Left ventricle myocardium inferior (tissue), 1 donor: ENCODE measurements at places on chromosomes 16 and 17. TPM values are rescaled to one million over a fixed set of nuclear protein-coding genes. Genes with fewer than 3 reads are reported as not detected.

GRCh38 chr16:65114527-65114926, 7.3 kb downstream of the CDH11 start:
- peaks cover 8% of the 10 kb centered on the region for H3K4me1 ChIP-seq
- DNase-seq: no peak
- H3K36me3 ChIP-seq: no peaks in the 10 kb centered on the region
- H3K27me3 ChIP-seq: peaks cover 13% of the 10 kb centered on the region
- H3K4me3 ChIP-seq: no peak overlapping the region

DNA sequence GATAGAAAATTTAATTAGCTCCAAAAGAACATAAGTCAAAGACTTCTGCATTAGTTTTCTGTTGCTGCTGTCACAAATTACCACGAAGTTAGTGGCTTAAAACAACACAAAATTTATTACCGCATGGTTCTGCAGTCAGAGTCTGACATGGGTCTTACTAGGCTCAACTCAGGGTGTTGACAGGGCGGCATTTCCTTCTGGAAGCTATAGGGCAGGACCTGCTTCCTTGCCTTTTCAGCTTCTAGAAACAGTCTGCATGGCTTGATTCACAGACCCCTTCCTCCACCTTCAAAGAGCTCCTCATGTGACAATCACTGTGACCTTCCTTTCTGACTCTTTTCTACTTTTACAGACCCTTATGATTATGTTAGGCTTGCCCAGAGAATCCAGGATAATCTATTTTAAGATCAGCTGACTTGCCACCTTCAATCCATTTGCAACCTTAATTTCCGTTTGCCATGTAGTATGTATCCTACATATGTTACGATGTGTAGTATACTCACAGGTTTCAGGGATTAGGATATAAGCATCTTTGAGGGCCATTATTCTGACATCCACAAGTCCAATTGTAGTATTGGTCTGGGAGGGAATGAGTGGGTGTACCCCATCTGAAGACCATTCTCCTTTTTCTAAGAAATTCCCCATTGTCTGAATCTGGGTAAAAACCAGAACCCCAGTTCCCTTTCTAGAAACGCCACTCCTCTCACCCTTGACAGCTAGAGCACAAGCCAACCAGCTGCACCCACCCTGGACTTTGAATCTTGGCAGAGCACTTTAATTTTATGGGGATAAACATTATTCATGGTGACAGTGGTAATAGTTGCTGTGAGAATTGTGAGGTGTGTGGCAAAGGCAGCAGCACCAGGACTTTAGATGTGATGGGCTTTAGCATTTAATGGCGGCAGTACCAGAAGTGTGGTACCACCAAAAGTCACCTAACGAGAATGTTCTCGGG, 265.5 kb downstream of the KCNJ2 start:
- no peaks in the 10 kb centered on the region for H3K36me3 ChIP-seq
- no peak for DNase-seq
- H3K27me3 ChIP-seq: no peaks in the 10 kb centered on the region
- H3K27ac ChIP-seq: no peak overlapping the region

GRCh38 chr17:75394332-75394918, 11.1 kb downstream of the GRB2 start:
- DNase-seq: no peak
- H3K36me3 ChIP-seq: no peaks in the 10 kb centered on the region

DNA sequence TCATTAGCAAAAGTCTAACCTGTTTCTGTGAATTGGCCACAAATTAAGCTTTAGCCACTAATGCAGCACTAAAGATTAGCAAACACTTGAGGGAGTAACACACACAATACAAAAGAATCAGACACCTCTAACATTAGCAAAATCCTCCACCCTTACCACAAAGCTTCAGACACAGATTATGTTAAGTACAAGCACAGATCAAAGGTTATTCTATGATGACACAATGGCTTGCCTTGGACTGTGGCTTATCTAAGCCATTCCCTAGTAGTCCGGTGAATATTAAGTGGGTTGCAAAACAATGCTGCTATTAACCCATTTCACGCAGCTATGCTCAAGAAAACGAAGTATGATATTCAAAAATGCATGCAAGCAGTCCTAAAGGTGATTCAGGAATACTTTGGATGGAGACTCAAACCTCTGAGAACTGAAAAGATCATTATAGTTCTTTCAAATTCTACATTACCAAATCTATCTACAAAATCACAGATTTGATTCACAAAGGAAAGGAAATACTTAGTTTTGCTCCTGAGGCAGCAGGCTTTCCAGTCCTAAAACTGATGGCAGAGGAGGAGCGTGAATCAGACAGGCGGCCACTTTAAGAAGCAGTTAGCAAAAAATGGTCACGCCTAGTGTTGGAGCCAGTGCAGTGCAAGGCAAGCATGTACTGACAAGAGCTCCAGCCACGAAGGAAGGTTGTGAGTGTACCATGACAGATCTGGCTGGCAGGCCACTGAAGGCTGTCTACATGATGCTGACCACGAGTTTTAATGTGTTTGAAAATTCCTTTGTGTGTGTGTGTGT, 67.2 kb downstream of the PARN start:
- peaks cover 40% of the 10 kb centered on the region for H3K4me1 ChIP-seq
- DNase-seq: no peak
- H3K36me3 ChIP-seq: no peaks in the 10 kb centered on the region
- H3K27ac ChIP-seq: no peak overlapping the region
- no peak overlapping the region for H3K4me3 ChIP-seq

DNA sequence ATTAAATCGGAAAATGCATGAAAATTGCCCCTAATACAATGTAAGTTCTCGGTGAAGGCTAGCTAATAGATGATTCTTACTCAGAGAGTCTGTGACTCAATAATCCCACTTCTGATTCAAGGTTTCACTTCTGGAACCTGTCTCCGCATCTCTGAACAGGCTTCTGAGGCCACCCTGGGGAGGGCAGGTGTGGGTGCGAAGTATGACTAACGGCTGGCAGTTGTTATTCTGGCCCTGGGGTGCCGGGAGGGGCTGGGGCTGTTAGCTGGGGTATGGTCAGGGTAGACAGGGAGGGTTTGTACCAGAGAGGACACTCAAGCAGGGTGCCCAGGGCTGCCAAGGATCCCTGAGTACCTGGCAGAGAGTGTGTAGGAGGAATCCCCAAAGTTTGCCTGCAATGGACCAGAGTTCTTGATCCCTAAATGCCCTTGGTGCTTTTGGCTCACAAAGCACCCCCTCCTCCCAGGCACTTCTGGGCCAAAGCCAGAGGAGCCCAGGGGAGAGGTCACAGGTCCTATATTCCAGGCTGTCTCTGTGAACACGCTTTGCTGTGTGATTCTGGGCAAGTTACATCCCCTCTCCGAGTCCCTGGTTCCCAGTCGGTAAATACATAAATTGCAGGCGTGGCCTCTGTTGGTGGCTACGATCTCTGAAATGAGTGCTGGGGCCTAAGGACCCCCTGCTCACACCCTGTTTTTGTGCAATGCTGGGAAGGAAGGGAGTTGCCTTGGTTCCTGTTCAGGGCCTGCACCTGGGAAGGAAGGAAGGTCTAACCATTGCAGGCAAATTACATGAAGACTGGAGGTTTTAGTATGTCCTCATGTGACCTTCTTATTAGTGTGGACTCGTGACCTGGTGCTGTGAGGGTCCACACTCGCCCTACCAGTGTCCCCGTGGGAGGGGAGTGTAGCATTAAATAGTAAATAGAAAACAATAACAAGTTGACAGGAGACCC, 49.9 kb upstream of the CPNE2 start:
- no peaks in the 10 kb centered on the region for H3K27me3 ChIP-seq
- H3K27ac ChIP-seq: peak overlapping the region; percentile 16
- H3K36me3 ChIP-seq: peaks cover 13% of the 10 kb centered on the region
- H3K4me1 ChIP-seq: peaks cover 29% of the 10 kb centered on the region

The KRTAP1-1 gene
- total RNA-seq: not detected

The SP6 gene
- 0.16 TPM for total RNA-seq

The C17orf78 gene
- total RNA-seq: not detected

The GNAO1 gene
- total RNA-seq: 15.4 TPM

The PIK3R5 gene
- 2.7 TPM for total RNA-seq

The PRDM7 gene
- not detected for total RNA-seq
